H54 (cell line): ENCODE measurements at places on chromosomes 1 and 21.
A peak's percentile ranks its signal among the peaks of the same experiment; 100 is the strongest.

DNA sequence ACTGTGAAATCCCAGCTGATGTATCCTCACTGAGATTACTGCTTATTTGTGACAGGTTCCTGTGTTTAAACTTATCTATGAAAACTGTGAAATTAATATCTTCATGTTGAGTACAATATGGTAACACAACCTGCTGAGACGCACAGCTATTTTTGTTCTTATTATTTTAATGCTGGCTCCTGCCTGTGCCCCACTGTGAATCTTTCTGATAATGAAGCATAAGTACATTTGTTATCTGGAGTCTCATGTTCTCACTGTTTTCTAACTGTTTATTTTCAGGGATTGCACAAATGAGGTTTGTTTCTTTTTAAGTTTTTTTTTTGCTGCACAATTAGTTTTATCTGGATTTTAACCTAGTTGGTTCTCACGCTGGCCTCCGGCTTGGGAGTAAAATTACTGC is 39.9 kb upstream of the IFNAR2 start:
- no peak for DNase-seq

GRCh38 chr1:111133866-111134265 is 6.0 kb downstream of the DRAM2 start:
- no peak for DNase-seq

DNA sequence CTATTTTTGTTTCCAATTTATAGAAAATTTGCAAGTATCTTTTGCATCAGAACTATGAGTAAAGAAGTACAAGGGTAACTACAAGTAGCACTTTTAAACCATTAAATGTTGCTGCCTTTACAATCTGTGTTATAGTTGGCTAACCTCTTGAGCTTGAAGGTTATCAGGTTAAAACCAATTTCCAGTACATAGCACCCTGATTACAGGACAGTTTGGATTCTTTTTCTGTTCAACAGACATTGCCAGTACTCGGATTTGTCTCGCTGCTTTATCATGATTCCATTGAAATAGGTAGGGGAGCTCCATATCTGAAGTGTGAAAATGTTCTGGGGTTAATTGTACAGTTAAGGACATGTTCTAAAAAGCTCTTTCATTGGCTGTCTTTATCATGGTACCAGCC is 40.0 kb downstream of the MIA3 start:
- no peak for DNase-seq

- no peak for DNase-seq
Observed at GRCh38 chr1:53311702-53312305, 16.1 kb downstream of the LRP8 start.

- DNase-seq: peak; percentile 75
Observed at GRCh38 chr1:910881-911721, 12.6 kb upstream of the SAMD11 start.

GRCh38 chr1:1491601-1492000 is 20.0 kb downstream of the ATAD3B start:
- no peak for DNase-seq

DNA sequence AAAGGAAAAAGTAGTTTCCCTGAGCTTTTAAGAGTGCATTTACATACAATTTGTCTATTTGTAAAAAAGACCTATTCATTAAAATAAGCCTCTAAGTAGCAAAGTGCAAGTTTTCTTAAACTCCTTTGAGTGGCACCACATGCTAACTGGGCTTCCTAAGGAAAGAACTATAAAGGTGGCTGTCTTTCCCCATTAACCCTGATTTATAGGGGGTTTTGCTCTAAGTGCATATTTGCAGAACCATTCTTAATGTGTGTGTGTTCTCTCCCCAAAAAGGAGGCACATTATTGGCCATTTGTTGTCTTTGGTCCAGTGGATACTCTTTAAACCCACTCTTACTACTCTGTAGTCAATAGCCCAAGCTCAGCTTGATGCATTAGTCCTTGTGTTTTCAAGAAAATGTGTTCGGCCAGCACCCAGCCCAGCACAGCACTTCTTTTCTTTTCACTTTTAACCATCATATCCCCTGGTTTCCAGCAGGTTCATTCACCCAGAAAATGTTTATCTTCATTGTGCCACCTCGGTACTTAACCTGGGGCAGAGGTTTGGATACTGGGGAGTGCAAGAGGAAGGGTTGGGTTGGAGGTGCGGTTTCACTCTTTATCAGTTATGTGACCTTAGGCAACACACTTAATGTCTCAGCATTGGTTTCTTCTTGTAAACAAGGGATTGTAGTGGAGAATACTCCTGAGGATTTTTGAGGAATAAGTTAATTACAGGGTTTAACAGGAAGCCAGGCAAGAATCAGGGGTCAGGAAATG is 161.9 kb upstream of the UBE2U start:
- DNase-seq: no peak

DNA sequence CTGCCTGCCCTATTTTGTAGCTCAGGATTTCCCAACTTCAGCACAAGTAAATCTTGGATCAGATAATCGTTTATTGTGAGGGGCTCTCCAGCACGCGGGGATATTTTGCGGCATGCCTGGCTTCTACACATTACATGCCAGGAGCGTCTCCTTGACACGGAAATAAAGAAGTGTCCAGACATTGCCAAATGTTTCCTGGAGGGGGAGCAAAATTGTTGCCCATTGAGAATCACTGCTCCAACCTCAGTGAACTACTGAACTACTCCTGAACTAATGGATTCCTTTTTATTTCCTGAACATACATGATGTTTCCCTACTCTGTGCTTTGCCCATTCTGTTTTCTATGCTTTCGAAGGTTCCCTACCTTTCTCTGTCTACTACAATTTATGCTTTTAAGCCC is 1359.1 kb upstream of the ADGRL2 start:
- no peak for DNase-seq
